ENCODE measurements at places on chromosomes 5 and 9.

GRCh38 chr5:171629628-171630349 lies 155.8 kb upstream of the SMIM23 start:
- no peak for DNase-seq

DNA sequence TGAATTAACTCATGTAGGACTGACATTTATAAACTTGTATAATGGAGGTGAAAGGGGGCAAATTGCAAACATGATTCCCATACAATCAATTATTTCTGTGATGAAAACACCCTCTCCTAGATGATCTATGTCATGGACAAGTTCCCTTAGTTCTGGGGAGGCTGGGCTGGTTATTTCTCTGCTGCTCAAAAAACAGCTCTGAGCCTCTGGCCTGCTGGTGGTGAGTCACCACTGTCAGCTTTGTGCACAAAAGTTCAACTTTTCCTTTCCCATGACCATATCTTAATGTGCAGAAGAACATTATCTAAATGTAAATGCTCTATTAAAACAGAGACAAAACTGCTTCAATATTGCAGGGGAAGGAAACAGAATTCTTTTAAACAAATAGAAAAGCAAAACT lies 85.0 kb downstream of the HMHB1 start:
- DNase-seq = no peak

DNA sequence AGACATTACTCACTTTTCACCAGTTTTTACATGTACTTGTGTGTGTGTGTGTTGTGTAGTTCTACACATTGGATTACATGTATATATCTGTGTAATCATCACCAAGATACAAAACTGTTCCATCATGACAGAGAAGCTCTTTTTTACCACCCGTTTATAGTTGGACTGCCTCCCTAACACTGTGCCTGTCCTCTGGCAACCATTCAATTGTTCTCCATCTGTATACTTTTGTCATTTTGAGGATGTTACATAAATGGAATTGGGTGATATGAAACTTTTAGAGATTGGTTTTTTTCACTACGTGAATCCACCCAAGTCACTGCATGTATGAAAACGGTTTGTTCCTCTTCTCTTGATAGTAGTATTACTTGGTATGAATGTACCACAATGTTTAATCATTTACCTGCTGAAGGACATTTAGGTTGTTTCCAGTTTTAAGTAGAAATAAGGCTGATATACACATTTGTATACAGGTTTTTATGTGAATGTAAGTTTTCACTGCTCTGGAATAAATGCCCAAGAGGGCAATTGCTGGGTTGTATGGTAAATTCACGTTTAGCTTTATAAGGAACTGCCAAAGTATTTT lies 126.2 kb downstream of the MAPKAP1 start:
- DNase-seq = no peak

GRCh38 chr9:92962303-92962649 lies 15.0 kb downstream of the FGD3 start:
- DNase-seq = no peak

DNA sequence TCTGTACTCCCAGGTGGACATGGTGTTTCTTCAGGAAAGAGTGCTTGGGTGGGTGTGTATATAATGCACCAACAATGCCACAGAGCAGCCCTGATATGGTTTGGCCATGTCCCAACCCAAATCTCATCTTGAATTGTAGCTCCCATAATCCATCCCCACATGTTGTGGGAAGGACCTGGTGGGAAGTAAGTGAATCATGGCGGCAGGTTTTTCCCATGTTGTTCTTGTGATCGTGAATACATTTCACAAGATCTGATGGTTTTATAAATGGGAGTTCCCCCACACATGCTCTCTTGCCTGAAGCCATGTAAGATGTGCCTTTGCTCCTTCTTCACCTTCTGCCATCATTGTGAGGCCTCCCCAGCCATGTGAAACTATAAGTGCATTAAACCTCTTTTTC lies 158.5 kb downstream of the NR3C1 start:
- no peak for DNase-seq

GRCh38 chr9:125660557-125660956 lies 46.5 kb downstream of the MAPKAP1 start:
- DNase-seq = no peak

- DNase-seq = no peak
These were observed 64.2 kb upstream of the GPR151 start for GRCh38 chr5:146580237-146580636.

DNA sequence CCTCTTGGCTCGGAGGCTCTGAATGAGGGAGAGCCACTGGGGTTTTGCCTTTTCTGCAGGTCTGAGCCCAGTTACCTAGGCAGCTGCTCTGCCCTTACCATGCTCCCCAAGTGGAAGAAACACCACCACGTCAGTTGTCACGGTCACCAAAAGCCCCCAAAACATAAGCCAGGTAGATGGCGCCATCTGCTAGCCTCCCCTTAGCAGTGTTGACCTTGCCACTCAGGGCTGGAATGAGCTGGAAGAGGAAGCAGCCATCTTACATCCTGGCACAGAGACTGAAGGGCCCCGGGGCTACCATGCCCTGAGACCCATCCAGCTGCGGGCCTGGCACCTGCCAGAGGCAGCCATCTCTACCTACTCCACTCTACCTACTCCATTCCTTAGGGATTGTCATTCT lies 7.4 kb downstream of the ZER1 start:
- no peak for DNase-seq

DNA sequence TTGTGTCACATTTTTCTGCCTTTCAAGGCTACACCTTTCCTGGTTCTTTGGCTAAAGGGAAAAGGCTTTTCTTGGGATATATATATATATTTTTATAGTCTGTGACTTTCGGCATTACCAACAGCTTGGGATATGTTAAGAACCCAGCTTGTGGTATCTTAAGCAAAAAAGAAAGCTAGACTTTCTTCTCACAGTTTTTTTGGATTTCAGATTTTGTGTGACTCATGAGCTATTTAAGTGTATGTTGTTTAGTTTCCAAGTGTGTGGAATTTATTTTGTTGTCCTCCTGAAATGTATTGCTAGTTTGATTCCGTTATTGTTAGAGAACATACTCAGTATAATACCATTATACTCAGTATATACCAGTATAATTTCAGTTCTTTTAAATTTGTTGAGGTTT lies 64.8 kb downstream of the ERCC6L2 start:
- DNase-seq = no peak
